ENCODE measurements at places on chromosomes 7 and 10.

- no peak for DNase-seq
Measured at GRCh38 chr10:69757553-69758309, 44.0 kb upstream of the COL13A1 start.

DNA sequence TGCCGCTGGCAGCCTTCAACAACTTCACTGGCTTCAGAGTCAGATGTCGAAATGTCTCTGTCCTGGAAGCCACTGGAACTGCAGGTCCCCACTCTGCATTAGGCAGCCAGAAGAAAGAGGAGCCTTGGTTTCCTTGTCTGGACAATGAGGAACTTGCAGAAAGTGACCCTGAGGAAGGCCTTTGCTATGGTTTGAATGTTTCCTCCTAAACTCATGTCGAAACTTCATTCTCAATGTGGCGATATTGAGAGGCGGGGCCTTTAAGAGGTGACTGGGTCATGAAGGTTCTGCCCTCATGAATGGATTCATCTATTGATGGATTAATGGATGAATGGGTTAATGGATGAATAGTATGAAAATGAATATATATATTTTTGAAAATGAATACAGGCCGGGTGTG, 61.6 kb upstream of the GPR26 start:
- DNase-seq: no peak

GRCh38 chr10:80144067-80144695, 11.7 kb downstream of the PLAC9 start:
- DNase-seq: no peak

GRCh38 chr7:80722616-80723195, 84.3 kb downstream of the CD36 start:
- peak; percentile 45 for DNase-seq

DNA sequence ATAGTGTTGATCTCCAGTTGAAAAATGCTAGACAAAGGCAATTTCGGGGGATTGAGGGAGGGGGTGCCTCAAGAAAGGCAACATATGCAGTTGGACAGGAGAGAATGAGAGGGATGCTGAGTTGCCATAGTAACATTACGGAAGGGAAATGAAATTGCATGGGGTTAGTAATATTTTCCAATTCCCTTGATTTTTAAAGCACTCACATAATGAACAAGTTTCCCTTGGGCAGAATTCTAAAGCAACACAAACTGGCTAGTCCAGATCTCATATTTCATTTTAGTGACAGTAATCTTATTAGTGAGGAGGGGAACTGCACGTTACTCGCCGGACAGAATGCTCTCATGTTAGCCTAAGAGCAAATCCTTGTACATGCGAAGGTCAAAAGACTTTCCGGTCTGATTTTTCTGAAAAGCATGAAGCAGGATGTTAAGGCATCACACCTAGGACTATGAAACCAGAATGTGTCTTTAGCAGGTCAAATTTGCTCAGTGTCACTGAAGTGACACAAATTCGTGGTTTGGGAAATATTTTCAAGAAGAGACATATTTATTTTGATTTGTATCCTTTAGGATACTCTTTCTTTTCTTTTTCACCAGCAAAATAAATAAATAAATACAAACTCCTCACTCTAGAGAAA, 165.5 kb downstream of the ANK3 start:
- DNase-seq: no peak

DNA sequence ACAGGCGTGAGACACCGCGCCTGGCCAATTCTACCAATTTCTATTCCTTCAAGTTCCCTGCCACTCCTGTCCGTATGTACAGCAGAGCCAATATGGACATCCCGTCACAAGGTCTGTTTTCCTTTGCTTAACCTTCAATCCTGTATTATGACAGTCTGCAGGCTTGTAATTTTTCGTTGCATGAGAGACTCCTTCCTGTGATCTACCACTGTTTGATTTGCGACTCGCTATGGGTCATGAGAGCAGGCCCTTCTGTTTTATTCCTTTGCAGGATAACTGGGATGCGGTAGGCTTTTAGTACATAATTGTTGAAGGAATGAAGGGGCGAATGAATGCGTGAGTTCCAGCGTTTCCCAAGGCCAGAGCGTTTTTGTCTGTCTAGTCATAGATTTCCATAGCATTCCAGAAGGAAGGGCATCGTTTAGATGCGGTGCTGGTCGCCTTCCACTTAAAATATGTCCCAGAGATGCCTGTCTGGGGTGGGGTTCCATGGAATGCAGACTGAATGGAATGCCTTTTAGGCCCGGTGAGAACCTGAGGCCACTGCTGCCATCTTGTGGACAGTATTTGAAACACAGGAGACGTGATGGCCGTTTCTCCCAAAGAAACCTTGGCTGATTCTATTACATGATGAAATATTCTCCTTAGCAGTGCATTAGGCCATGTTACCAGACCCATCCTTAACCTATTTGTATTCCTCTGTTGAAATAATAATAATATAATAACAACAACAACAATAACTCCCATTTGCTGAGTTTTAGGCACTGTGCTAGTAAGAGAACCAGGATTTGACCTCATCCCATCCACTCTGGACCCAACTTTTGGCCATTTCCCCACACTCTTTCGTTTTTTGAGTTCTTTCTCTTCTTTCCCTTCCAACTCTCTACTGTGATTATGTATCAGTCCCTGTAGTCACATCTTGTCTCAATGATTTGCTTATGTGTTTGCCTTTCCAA, 193.2 kb downstream of the MYOF start:
- peak; percentile 74 for DNase-seq

DNA sequence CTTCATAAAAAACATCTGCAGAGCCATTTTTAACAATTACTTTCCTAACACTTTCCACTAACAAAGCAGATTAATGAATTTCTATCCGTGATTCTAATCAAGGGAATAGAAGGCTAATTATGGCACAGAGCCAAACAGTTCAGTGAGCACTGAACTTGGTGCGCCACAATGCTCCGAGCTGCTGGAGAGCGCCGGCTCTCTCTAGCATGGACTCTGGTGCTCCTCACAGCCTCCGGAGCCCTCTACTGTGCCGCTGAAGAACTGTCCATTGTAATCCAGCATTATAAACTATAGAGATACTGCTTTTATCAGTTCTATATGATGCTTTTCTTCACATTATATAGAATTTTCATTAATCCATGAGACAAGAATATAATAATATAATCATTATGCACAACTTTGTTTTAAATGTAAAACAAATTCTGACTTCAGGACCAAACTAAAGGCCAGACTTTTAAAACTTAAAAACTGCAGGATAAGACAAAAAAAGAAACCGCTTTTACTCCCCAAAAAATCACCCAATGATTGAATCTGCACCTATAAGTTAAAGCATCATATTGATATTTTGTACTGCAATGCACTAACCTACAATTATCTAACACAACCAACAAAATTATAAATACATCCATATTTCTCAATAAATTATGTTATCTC, 123.6 kb downstream of the RNF32 start:
- DNase-seq: peak; percentile 68

DNA sequence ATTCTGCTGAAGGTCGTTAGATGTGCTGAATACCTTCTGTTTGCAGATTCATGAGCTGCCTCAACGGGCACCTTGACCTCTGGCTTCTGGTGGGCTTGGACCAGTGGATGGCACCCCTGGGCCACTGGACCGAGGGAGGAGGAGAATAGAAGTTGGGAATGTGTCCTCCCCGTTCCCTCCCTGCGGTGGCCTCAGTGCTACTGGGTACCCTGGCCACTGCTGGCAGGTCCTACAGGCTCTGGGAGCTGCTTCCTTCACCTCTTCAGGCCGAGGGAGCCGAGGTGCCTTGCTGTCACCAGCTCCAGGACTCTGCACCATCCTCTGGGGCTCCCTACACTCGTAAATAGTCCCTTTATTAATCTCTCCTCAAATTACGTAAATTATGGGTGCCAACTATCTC, 32.2 kb upstream of the GALNTL5 start:
- DNase-seq: no peak

GRCh38 chr10:50636618-50637579, 13.1 kb upstream of the SGMS1 start:
- DNase-seq: no peak

GRCh38 chr10:21318540-21319167, 206.8 kb downstream of the SKIDA1 start:
- no peak for DNase-seq

DNA sequence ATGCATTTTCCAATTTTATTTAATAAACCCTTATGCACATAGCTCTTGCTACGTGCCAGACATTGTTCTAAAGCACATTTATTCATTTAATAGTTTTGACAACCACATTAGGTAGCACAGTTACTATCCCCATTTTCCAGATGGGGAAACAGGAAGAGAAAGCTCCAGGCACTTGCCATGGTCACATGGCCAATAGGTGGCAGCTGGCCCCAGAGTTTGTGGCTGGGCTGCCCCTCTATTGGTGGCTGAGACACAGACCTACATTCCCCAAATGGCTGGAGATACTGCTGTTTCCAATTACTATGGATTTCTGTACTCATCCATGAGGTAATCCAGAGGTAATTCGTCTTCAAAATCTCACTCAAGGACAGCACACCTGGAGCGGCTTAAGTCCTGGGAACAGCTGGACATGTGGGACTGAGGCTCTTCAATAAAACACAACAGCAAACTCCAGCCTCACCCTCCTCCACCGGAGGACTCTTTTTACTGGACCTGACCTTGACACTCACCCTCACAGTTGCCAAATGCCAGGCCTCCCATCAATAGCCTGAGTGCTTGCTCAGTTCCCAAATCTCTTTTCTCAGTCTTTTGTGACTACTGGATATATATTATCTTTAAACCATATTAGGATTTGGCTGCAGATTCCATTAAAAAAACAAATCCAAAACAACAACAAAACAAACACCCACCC, 106.1 kb downstream of the CLEC2L start:
- no peak for DNase-seq

GRCh38 chr7:75980430-75981202, 13.8 kb downstream of the TMEM120A start:
- DNase-seq: no peak

DNA sequence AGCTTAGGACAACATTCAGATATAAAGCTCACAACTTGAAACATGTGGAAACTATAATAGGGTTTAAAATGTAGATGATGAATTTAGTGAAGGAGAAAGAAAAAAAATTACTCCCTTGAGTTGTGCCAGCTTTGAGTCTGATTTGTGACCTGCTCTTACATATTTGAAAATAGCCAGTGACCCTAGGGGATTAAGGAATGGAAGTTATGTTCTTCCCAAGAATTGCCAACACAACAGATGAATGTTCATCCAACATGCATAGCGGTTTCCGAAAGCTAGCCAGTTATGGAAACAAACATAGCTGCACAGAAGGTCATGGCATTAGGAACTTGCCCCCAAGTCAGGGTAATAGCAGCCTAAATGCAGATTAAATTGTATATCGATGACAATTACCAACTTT, 10.8 kb downstream of the TMEM196 start:
- no peak for DNase-seq

- peak; percentile 24 for DNase-seq
Measured at GRCh38 chr7:137454246-137454724, 110.8 kb upstream of the PTN start.

DNA sequence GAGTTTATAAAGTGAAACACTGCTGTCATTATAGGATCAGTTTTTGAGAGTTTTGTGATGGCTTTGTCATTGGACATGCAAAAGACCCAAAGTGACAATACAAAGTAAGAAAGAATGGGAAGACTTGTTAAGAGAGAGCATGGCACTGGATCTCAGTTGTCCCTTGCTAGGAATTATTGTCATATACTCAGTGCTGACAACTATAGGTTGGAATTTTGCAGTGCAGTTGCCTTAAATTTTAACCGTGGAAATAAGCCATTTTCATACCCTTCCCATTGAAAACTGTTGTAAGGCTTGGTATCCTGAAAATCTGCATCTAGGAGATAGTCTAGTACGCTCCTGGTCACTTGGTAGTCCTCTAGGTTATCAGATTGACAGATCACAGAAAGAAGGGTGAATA, 1156.7 kb downstream of the GATA3 start:
- no peak for DNase-seq

- DNase-seq: peak; percentile 70
Measured at GRCh38 chr7:105849122-105849855, 27.1 kb downstream of the ATXN7L1 start.

GRCh38 chr10:132397036-132397541, at the start of gene PWWP2B:
TSS of gene PWWP2B (plus strand) at chr10:132397200. CDS start at chr10:132397227, 27 bp downstream.
- DNase-seq: no peak

DNA sequence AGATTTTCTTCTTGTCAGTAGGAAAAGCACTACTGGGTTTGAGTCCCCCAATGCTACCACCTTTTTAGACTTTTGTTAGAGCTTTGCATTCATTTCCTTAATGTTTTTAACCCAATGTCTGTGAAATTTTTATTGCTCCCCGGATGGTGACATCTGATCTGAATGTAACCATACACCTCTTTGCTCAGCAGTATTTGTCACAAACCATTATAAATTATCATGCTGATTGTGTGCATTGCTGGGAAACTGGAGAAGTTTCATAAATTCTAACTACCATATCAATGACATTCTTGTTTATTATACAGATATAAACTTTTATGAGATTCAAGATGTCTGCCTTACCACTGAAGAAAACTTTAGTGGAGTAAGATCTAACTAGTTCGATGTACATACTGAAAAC, 8.5 kb downstream of the NRP1 start:
- DNase-seq: no peak

DNA sequence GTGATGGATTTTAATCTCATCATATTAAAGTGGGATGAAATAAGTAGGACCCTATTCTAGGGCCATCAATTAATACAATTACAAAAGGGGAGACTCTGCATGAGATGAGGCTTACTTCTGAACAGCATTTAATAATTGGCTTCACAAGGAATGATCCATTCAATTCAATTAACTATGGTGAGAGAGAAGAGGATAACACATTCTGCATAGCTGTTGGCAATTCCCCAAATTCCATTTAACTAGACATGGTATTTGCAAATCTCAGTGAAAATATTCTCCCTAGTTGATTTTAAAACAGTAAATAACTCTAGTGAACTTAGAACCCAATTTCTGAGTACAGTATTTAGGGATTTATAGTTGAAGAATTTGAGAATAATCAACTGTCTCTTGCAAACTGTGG, 145.3 kb downstream of the NOC3L start:
- DNase-seq: no peak

DNA sequence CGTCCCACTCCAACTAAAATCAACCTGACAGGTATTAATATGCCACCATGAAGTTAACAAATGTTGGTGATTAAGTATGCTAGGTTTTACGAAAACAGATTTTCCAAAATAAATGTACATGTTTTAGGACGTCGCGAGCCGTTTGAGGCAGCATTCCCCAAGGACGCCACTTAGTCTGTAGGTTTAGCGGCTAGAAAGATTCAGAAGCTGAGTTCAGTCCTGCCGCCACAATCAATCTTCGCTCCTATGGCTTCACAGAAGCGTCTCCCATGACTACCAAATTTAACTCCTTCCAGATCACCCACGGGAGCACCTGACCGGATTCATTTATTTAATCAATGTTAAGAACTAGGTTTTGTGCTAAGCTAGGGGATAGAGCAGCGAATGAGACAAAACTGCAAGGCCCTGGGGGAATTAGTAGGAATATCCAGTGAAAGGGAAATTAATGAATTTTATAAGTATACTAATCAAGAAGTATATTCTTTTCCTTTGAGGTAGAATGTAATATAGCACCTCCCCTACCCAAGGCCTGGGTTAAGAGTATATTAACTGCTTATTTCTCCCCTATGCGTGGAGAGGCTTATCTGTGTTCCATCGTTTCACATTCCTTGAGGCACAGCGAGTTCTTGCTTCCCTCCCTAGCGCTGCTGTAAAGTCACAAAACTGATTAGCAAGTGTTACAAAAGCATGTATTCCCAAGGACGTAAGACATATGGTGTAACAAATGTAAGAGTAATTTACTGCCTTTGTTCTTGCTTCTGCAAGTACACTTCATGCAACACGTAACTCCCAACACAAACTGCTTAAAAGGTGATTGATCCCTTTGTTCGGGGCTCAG, 994 bp upstream of the CYP51A1 start:
- DNase-seq: peak; percentile 40

All from HepG2 (cell line).